ENCODE measurements at places on chromosomes 13 and 19. TPM values are rescaled to one million over a fixed set of nuclear protein-coding genes. Genes with fewer than 3 reads are reported as not detected.
A peak's percentile ranks its signal among the peaks of the same experiment; 100 is the strongest.

DNA sequence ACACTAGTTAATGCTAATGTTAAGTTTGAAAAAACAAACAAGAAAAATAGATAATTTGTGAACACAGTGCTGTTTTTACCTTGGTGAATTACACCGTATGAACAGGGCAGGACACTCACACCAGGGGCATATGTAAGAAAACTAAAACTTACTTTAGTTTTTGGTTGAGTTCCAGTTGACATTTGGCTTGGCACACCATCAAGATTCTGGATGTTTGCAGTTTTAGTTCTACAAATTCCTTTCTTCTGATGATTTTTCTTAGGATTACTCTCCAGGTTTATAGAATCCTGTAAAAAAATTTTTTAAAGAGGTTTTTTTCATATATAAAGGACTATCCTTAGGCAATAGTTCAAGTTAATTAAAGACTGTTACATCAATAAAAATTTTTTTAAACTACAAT, 238.5 kb upstream of the STARD13 start:
- DNase-seq: no peak

GRCh38 chr19:17751103-17751911, at the start of gene FCHO1:
FCHO1 (plus strand) TSS chr19:17751477; CDS start chr19:17755165, 3,688 bp downstream.
- DNase-seq: peak; percentile 75

FBXW9 gene
- total RNA-seq: 1.8 TPM

SERPINE3 gene
- not detected for total RNA-seq

DNA sequence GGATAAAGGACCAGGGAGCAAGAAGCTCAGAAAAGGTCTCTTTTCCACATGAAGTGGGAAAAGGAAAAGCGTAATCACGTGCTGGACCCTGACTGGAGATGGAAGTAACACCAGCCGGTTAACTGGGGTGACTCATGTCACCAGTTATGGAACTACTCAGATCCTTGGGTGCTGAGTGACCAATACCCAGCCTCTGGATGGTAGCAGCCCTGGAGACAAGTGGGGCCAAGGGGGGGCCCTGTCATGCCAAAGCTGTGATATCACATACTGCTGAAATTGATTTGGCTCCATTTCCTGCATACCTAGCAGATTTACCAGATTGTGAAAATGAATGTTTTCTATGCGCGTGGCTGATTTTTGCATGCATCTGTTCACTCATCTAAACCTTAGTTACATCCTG, 158.9 kb downstream of the ZIC5 start:
- no peak for DNase-seq

DNA sequence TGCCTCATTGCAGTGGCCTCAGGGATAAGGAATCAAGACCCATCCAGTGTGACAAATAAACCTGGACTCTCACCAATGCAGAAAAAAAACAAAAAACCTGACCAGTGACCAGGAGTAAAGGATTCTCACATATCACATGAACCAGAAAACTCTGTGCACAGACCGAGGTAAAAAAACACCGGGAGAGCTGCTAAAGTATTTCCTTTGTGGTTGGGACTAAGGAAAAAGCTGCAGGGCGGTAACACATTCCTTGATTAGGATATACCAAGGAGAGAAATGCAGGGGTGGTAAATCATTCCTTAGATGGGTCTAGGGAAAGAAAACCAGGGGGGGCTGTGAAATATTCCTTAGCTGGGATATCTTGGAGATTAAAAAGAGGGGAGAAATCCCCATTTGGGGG, 64.8 kb upstream of the ZNF85 start:
- DNase-seq: no peak

DNA sequence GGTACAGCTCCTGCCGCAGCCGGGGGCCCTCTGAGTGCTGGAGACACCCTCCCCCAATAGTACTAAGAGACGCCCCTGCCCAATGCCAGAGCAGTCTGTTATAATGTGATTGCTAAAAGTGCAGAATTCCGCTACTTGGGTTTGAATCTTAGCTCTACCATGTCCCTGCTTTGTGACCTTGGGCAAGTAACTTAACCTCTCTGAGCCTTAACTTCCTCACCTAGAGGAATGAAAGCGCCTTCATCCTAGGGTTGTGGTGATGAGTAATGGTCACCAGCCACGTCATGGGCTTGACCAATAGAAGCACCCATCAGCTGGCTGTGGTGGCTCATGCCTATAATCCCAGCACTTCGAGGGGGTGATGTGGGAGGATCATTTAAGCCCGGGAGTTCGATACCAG, 6.5 kb downstream of the PLEKHG2 start:
- DNase-seq: no peak

DNA sequence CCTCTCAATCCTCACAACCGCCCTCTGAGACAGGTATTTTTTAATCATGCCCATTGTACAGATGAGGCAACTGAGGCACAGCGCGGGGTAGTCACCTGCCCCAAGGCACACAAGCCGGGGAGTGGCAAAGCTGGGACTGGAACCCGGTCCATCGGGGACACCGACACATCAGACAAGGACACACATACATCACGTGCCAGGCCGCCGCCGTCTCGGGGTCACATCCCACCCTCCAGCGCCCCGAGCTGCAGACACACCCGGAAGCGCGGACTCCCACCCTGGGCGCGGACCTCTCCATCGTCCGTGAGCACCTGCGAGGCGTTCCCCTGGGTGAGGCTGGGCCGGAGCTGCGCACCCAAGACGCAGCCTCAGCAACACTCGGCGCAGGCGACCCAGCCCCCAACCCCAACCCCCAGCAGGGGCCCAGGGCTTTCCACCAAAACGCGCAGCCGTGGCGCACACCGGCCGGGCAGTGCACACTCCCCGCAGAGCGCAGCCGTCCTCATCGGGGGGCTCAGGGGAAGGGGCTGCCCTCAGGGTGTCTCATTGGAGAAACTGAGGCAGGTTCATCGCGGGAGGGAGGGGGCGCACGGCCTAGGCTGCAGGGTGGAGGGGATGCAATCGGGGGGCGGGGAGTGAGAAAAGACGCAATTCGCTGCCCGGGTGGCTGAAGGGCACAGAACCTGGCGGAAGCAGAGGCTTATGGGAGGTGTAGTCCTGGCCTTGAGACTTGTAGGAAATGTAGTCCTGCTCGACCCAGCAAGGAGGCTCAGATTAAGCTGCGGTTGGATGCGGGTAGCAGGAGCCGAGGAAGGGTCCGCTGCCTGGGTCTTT, 1.9 kb upstream of the LMTK3 start:
- DNase-seq: peak; percentile 78

All from right cardiac atrium (tissue), 5 donors.